ENCODE measurements at places on chromosomes 13 and 19. TPM values are rescaled to one million over a fixed set of nuclear protein-coding genes. Genes with fewer than 3 reads are reported as not detected.

- DNase-seq: no peak
- H3K27me3 ChIP-seq: no peaks in the 10 kb centered on the region
- H3K27ac ChIP-seq: no peak overlapping the region
- H3K4me1 ChIP-seq: no peaks in the 10 kb centered on the region
These were observed 115.6 kb downstream of the RAB20 start for GRCh38 chr13:110445722-110446574.

GRCh38 chr13:97301382-97302095, 79.4 kb downstream of the MBNL2 start:
- no peaks in the 10 kb centered on the region for H3K36me3 ChIP-seq
- DNase-seq: no peak
- peak overlapping the region; percentile 18 for H3K27ac ChIP-seq
- H3K27me3 ChIP-seq: no peaks in the 10 kb centered on the region
- H3K4me1 ChIP-seq: peaks cover 27% of the 10 kb centered on the region

GRCh38 chr19:45677351-45678230, 9.6 kb downstream of the GIPR start:
- no peak overlapping the region for H3K27ac ChIP-seq
- peaks cover 33% of the 10 kb centered on the region for H3K27me3 ChIP-seq

DNA sequence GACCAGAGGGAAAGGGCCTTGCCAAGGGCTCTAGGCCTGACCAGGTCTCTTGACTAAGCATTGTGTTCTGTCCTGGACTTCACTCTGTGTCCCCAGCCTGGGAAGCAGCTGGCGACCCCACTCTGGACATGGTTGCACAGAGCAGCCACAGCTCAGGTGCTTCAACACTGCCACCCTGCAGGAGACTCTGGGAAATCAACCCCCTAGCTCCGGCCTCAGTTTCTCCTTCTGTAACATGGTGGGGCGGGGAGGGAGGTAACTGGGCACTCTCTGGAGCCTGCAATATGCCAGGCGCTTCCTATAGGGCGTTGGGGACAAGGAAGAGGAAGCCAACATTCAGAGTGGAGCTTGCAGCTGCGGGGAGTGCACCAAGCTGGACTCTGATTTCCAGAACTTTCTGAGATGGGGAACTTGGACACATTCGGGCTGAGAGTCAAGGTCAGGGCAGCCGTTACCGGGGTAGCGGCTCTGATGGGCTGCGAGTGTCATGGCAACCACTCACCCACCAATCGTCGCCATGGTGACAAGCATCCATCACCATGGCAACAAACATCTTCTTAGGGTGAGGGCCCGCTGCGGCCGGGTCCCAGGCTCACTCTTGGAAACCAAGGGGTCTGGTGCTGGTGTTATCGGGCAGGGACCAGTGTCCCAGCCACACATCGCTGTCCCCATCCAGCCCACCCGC, 12.8 kb downstream of the F2RL3 start:
- H3K36me3 ChIP-seq: no peaks in the 10 kb centered on the region
- no peak for DNase-seq
- no peak overlapping the region for H3K27ac ChIP-seq
- no peak overlapping the region for H3K4me3 ChIP-seq
- H3K27me3 ChIP-seq: no peaks in the 10 kb centered on the region

GRCh38 chr13:92989301-92989700, 237.3 kb upstream of the GPC6 start:
- H3K4me1 ChIP-seq: no peaks in the 10 kb centered on the region
- no peak overlapping the region for H3K4me3 ChIP-seq
- no peak for DNase-seq
- H3K27me3 ChIP-seq: no peaks in the 10 kb centered on the region
- no peaks in the 10 kb centered on the region for H3K36me3 ChIP-seq

Gene POSTN
- total RNA-seq: 96.9 TPM

Gene TEKTIP1
- 3.2 TPM for total RNA-seq

Gene SWSAP1
- total RNA-seq: 3.2 TPM

Data from upper lobe of right lung (tissue), 1 donor.